ENCODE measurements at places on chromosomes 1 and 21.

DNA sequence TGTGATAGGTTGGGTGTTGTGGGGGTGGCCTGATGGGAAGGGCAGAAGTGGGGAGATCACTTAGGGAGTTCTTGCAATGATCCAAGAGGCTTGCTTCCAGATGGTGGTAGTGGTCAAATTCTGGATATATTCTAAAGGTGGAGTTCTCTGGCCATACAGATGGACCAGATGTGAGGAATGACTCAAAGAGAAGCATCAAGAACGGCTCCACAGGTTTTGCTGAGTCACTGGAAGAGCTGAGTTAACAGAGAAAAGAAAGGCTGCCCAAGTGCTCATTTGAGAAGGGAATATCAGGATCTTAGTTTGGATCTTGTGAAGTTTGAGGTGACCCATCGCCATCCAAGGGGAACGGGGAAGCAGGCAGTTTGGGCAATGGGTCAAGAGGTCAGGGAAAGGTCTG is 192.9 kb upstream of the GALNT2 start:
- DNase-seq: no peak

- no peak for DNase-seq
These were observed 154.3 kb downstream of the MAST2 start for GRCh38 chr1:45957684-45958083.

DNA sequence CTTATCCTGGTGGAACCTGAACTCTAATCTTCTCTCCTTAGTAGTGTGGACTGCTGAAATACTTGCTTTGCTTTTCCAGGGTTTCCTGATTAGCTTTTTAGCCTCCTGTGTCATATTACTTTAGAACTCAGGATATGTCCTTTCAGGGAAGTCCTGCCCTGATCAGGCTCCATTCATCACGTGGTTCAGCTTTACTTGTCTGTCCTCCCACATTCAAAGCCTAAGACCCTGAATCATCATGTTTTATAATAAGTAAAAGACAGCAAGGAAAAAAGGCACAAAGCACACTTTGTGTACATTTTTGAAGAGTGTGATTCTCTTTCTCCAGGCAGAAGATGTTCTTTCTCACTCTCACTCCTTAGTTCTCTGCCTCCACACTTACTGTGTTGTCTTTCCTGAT is 70.6 kb downstream of the PATJ start:
- DNase-seq: no peak

GRCh38 chr1:225573216-225573615 is 79.7 kb downstream of the ENAH start:
- DNase-seq: no peak

DNA sequence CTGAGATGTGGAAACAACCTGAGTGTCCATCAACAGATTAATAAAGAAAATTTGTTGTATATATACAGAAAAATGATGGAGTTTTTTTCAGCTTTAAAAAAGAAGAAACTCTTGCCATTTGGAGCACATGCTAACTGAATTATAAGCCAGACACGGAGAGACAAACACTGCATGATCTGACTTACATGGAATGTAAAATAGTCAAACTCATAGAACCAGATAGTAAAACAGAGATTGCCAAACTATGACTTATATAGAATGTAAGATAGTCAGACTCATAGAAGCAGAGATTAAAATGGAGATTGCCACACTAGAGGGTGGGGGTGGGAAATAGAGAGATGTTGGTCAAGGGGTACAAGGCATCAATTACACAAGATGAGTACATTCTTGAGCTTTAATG is 1786.6 kb downstream of the PLA2G4A start:
- no peak for DNase-seq

GRCh38 chr1:63976006-63976405 is 202.2 kb downstream of the ROR1 start:
- DNase-seq: no peak

DNA sequence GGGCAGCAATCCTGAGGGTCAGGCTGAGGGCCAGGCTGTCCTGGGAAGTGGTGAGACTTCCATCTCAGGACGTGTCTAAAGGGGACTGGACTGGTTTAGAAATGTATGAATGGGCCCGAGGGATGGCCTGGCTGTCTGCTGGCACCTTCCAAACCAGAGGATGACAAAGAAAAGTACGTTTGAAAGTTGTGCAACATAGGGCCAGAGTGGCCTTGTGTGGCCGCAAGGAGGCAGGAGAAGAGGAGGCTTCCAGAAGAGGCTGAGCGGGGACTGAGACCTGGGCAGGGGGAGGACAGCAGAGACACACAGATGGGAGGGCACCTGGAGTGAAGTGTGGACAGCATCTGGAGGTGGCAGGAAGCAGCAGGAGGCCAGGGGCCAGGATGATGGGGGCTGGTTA is 2.6 kb upstream of the SYTL1 start:
- no peak for DNase-seq

DNA sequence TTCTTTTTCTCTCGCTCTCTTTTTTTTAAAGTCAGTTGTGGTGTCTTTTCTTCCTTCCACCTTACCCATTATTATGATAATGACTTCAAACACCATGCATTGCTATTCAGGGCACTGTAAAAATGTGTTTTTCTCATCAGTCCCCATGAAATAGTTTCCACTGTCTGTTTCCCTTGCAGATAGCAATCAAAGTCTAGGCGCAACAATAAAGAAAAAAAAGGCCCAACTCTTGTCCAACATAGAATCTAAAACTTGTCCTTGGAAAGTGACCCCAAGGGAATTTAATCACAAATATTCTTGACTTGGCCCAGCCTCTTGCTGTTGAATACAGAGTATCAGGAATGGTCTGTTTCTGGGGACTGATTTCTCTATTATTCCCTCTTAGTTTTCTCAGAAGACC is 382.5 kb downstream of the PLPP3 start:
- DNase-seq: no peak

DNA sequence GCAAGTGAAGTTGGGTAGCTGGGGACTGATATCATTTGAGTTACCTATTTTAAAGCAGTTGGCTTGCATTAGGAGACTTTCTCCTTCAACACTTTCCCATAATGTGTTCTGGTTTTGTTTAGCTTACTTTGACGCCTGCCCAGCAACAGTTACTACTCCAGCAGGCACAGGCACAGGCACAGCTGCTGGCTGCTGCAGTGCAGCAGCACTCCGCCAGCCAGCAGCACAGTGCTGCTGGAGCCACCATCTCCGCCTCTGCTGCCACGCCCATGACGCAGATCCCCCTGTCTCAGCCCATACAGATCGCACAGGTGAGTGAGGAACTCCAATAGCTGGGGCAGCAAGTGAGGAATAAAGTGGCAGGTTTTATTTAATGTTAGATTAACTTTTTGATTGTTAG is 144.3 kb downstream of the CD247 start:
- no peak for DNase-seq

DNA sequence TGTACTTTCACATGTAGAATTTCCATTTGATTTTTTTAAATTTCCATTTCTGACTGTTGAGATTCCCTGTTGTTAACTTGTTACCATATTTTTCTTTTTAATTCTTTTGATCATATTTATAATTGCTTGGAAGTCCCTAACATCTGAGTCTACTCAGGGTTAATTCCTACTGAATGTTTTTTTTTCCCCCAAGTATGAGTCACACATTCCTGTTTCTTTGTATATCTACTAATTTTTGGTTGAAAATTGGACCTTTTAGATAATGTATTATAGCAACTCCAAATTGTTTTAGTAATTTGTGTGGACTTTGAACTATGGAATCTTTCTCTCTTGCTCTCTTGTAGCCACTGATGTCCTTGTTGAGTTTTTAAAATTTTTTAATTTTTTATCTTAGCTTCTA is 54.6 kb downstream of the STXBP3 start:
- no peak for DNase-seq

- no peak for DNase-seq
These were observed 7.5 kb downstream of the DDR2 start for GRCh38 chr1:162639718-162640117.

DNA sequence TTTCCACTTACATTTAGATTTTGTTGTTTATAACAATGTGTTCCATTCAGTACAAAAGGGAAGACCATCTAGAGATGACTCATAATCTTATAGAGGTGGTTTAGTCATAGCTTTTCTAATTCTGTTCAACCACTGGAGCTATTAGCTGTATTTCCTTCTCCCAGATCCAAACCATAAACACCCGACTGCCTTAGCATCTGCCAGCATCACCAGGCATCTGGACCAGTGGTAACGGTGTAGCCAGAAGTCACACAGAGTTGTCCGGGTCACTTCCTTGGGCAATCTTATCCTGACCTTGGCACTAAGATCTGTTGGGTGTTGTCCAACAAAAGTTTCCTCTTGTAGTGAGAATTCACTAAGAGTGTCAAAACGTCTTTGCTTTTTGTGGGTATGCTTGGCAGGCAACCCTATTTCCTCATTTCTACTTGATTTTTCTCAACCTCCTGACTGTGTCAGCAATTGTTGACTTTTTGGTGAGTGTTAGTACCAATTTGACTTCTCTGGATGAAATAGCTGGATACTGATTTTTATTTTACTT is 372.1 kb upstream of the B3GALT2 start:
- no peak for DNase-seq

DNA sequence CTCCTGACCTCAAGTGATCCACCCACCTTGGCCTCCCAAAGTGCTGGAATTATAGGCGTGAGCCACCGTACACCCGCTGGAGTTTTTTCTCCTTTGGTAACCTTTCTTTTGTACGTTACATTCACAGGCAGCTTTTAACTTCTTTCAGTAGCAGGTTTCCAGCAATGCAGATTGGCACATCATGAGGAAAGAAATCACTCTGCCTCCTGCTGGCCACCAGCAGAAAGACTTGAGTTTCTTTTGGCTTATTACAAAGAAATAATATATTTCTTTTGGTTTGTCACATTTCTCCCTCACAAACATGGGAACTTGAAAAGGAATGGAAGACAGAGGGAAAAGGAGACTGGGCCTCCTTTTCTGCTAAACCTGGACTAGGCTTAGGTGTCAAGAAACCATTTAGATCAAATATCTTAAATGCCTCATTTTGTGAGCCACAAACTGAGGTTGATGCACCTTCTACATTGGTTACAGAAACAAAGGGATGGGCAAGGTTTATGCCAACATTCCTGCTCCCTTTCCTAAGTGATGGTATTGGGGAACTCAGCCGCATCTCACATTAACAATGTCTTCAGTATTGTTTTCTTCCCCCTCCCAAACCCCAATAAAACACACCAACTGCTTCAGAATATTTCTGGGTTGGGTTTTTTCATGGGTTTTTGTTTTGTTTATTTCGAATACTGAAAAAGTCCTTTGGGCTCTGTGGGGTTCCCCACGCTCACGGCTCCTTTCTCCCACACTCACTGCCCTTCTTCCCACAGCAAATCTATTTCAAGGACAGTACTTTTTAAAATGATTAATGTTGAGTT is 7.7 kb downstream of the ENSA start:
- DNase-seq: peak; percentile 55

GRCh38 chr1:201049248-201049831 is 25.8 kb upstream of the KIF21B start:
- DNase-seq: no peak

- no peak for DNase-seq
These were observed 37.7 kb downstream of the CSMD2 start for GRCh38 chr1:34127006-34128000.

DNA sequence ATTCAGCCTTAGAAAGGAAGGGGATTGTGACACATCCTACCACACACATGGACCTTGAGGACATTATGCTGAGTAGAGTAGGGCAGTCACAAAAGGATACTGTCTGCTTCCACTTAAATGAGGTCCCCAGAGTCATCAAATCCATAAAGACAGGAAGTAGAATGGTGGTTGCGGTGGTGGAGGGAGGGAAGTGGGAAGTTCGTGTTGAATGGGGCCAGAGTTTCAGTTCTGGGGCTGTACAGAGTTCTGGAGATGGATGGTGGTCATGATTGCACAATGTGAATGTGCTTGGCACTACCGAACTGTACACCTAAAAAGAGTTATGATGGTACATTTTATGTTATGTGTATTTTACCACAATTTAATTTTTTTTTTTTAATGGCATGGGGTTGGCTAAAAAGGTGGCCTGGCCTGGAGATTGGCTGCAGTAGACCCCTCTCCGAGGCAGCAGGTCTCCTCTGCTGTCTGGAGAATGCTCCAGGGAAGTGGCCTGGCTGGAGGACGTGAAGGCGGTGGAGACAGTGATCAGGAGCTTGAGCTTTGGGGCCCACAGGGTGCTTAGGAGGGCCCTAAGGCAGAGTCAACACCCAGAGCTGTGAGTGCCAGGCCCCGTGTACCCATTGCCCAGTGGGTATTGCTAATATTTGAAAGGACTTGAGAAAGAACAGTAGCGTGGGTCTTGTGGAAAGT is 30.4 kb downstream of the IFNGR2 start:
- DNase-seq: no peak

GRCh38 chr21:25572861-25573310 is 34.4 kb downstream of the MRPL39 start:
- DNase-seq: no peak

- no peak for DNase-seq
These were observed 29.2 kb downstream of the RAP1A start for GRCh38 chr1:111648806-111649205.

DNA sequence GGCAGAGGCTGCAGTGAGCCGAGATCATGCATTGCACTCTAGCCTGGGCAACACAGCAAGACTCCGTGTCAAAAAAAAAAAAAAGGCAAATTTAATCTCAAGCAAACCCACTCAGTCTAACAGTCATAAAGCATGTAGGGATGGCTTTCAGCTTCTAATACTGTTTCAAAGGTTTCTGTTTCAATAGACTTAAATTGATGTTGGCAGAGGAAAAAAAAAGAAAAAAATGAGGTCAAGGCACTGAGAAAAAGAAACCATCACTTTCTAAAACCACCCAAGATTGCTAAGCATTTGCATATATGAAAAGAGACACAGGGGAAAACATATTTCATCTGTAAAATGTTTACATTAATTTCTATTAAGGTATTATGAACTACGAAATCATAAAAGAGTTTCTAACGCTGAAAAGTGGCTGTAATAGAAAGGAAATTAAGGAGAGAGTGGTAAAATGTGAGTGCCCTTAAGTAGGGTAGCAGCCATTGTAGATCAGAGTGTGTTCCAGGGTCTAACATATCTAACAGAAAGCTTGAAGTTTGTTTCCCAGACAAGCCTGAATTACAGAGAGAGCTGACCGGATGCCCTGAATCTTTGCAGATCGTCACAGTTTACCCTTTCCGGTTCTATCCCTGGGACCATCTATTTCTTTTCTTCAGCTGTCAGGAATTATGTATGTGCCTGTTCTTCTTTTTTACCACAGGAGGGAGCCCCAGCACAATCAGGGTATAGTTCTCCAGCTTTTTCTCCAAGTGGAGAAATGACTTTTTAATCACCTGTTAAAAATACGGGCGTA is 70.0 kb downstream of the PLD5 start:
- DNase-seq: no peak

- DNase-seq: no peak
These were observed 115.1 kb downstream of the PLPP3 start for GRCh38 chr1:56464294-56464693.

DNA sequence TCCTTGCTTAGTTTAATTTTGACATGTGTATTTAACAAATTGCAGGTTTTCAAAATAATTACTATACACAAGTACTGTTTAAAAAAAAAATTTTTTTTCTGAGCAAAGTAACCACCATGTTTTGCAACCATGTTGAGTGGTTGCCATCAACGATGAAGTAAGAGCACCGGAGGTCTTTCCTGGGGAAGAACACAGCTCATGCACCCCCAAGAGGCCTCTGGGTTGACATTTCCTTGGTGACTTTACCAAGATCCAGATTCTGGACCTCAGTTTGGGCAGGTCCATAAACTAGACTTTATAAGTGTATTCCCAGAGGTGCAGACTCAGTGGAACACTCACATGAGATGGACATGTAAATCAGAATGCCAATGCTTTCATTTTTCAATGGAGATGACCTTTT is 36.8 kb upstream of the RALGPS2 start:
- DNase-seq: no peak
